Upper lobe of left lung (tissue), 6 donors: ENCODE measurements at places on chromosomes 16 and 17. TPM values are rescaled to one million over a fixed set of nuclear protein-coding genes. Genes with fewer than 3 reads are reported as not detected.

DNA sequence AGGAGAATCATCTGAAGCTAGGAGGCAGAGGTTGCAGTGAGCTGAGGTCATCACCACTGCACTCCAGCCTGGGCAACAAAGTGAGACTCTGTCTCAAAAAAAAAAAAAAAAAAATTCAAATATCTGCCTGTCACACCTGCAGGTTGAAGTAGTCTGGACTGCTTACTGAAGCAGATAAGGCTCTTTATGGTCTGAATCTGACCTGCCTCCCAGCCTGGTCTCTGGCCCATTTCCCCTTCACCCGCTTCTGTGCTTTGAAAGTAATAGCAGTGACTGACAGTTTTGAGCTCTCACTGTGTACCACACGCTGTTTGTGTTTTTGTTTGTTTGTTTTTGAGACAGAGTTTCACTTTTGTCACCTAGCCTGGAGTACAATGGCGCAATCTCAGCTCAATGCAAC lies 5.8 kb downstream of the SEZ6L2 start:
- DNase-seq = no peak

The RNF227 gene
- total RNA-seq = 6.3 TPM

DNA sequence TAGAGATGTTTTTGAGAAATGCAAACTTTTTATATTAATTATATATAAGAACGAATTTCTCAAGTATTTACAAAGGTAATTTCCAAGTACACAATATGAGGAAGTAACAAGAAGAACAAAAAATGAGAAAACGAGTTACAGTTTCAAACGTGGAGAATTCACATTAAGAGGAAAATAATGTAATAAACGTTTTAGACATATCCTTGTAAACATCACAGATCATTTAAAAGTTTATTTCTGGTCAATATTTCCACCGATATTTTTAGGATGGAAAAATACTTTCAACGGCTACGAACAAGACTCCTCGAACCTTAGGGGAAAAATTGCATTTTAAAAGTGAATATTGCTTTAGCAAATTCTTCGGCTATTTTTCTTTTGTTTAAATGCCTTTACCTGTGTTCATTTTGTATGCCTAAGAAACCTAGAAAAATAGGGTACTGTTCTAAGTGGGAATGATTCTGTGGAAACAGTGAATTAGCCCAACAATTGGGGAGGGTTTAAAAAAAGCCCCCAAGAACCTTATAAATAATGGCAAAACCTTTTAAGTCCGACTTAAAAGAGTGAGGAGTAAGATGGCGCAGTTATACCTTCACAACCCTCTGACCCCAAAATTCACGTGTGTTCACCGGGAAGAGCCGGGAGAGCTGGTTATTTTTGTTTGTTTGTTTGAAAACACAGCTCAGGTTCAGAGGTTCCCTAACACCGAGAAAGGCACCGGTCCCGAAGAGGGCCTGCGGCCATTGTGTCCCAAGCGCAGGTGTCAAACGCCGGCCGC lies 3.3 kb downstream of the HNF1B start:
- DNase-seq = no peak

The FA2H gene
- total RNA-seq = 1.6 TPM

- no peak for DNase-seq
Observed at GRCh38 chr16:58109330-58109729, 19.9 kb downstream of the CFAP20 start.

The HOXB8 gene
- 0.27 TPM for total RNA-seq

- no peak for DNase-seq
Observed at GRCh38 chr17:53806473-53806872, 16.3 kb upstream of the KIF2B start.

DNA sequence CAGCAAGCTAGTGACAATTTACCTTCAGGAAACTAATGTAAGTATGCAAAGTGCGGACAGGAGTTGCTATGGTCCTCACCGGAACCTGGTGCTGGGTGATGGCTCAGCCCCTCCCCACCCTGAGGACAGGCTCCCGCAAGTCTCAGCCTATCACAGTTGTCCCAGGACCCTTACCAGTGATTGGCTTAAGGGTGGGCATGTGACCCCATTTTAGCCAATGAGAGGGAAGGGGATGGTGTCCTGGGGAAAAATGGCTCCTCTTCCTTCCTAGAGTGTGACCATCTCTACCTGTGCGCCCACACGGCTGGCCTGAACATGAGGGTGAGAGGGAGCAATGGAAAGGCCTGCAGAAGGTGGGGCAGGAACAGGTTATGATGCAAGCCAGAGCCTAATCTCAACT lies 80.4 kb downstream of the C16orf78 start:
- DNase-seq = no peak

DNA sequence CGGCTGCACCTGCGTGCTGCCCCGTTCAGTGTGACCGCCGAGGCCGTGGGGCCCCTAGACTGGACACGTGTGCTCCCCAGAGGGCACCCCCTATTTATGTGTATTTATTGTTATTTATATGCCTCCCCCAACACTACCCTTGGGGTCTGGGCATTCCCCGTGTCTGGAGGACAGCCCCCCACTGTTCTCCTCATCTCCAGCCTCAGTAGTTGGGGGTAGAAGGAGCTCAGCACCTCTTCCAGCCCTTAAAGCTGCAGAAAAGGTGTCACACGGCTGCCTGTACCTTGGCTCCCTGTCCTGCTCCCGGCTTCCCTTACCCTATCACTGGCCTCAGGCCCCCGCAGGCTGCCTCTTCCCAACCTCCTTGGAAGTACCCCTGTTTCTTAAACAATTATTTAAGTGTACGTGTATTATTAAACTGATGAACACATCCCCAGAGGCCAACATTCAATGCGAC lies 1.7 kb downstream of the IL17C start:
- DNase-seq = no peak

DNA sequence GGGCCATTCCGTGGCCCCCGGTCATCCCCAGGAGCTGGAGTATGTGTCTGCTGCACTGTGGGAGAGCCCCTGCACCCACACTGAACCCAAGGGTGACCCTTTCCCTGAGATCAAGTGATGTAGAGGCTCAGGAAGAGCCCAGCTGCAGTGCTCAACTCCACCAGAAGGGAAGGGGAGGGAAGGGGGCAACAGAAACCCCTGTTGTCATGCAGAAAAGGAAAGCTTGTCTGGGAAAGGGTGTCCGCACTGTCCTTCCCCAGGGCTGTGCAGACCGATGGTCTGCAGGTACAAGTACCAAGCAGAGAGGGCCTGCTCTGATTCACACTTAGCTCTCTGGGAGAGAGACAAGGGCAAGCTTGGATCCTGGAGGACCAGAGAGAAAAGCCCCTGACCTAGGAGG lies 45.7 kb upstream of the TOB1 start:
- no peak for DNase-seq

The FBXW10B gene
- total RNA-seq = 11.1 TPM

DNA sequence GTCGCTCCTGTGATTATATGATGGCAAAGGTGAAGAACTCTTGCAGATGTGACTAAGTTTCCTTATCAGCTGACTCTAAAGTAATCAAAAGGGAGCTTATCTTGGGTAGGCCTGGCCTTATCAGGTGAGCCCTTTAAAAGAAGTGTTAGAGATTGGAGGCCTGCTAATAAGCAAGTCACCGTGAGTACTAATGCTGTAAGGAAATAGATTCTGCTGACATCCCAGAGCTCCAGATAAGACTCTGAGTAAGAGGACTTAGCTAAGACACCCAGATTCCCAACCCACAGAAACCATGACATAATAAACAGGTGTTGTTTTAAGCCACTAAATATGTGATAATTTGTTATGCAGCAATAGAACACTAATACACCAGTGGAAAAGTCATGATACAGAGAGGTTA lies 99.9 kb upstream of the FAM20A start:
- DNase-seq = no peak

GRCh38 chr16:29899516-29900101 lies at the start of gene SEZ6L2:
SEZ6L2 (minus strand) TSS chr16:29899550; CDS start chr16:29899019, 531 bp downstream.
- DNase-seq = no peak

The BPTF gene
- 163 TPM for total RNA-seq

- no peak for DNase-seq
Observed at GRCh38 chr16:78823027-78823426, 723.6 kb downstream of the WWOX start.

The SEBOX gene
- total RNA-seq = not detected

DNA sequence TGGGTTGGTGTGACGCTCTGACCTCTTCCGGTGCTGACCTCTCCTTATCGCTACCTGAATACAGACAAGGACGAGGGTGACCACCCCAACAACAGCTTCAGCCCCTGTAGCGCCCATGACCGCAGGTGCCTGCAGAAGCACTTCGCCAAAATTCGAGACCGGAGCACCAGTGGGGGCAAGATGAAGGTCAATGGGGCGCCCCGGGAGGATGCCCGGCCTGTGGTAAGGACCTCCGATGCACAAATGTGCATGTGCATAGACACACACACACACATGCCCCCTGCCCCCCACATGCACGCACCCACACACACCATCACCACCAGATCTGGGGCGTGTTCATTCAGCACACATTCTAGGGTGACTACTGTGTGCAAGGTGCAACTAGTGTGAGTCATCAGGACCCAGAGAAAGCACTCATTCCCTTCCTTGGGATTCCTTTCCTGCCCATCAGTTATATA lies 9.7 kb downstream of the IGFBP4 start:
- no peak for DNase-seq

The CES4A gene
- 39.7 TPM for total RNA-seq

- no peak for DNase-seq
Observed at GRCh38 chr16:59042301-59042700, 308.2 kb upstream of the GOT2 start.

DNA sequence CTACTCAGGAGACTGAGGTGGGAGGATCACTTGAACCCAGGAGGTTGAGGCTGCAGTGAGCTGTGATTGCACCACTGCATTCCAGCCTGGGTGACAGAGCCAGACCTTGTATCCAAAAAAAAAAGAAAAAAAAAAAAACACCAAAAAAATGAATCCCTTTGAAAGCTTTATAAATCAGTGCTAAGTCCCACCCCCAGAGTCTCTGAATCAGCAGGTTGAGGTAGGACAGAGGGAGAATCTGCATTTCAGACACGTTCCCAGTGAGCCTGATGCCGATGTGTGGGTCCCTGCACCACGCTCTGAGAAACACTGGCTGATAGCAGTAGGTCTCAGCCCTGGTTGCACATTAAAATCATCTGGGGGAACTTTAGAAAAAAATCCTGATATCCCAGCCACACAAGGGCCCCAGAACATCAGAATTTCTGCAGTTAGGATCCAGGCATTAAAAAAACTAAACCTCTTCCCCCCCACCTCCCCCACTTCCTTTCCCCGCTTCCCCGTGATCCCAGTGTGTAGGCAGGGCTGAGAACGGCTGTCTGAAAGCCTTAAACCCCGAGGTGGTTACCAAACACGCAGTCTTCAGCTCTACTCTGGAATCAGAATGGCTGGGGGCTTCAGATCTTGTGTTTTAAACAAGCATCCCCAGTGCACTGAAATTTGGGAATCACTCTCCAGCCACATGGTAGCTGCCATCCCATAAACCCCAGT lies 27.3 kb upstream of the GPRC5B start:
- no peak for DNase-seq

DNA sequence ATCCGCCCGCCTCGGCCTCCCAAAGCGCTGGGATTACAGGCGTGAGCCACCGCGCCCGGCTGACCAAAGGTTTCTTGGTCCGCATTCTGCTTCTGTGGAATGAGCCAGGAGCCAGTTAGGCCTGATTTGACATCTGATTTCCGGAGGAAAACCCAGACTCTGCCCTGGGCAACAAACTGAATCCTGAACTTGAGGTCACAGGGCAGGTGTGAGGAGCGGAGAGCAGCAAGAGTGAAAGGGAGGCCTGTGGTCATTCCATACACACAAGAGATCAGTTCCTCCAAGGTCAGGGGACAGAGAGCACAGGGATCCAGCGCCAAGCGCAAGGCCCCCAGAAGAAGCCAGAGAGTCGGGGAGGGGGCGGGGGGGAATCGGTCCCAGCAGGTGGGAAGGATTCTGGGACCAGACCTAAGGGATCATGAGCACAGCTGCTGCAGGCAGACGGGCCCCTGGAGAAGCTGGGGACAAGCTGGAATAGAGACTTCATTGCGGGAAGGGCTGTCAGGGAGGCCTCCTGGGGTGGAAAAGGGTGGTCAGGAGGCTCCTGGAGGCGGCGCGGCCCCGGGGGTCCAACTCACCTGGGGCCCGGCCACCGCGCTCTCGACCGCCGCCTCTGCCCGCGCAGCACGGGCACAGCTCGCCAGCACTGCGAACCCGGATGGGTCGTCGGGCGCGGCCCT lies 436 bp downstream of the SHPK start:
- DNase-seq = no peak

GRCh38 chr17:40912486-40913210 lies 24.8 kb downstream of the KRT23 start:
- no peak for DNase-seq

The C16orf92 gene
- total RNA-seq = not detected

- DNase-seq = no peak
Observed at GRCh38 chr17:74082886-74083285, 120.6 kb upstream of the RPL38 start.

GRCh38 chr17:58985971-58986370 lies 120.7 kb downstream of the TRIM37 start:
- no peak for DNase-seq

GRCh38 chr17:47352848-47353247 lies 29.1 kb downstream of the EFCAB13 start:
- DNase-seq = no peak

GRCh38 chr17:49442041-49442440 lies 27.4 kb upstream of the PHB1 start:
- DNase-seq = no peak
